ENCODE measurements at places on chromosomes 5 and 9.

GRCh38 chr5:168320805-168321204 lies 29.4 kb downstream of the WWC1 start:
- DNase-seq = no peak

DNA sequence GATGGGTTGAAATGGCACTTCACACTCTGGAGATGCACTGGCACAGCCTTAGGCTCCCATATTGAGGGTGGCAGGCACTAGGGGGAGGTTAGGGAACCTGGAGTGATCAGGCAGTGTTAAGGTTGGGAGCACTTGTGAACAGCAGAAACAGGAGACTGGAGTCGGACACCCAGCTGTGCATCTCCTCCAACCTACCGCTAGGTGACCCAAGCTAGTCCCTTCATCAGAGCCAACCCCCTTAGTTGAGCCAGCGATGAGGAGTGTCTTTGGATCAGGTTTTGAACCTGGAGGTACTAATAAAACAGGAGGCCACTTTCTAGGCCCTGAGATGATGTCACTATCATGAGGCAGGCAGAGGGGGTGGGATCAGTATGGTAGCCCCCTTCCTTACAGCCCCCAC lies 1.7 kb downstream of the ACTL7B start:
- no peak for DNase-seq

DNA sequence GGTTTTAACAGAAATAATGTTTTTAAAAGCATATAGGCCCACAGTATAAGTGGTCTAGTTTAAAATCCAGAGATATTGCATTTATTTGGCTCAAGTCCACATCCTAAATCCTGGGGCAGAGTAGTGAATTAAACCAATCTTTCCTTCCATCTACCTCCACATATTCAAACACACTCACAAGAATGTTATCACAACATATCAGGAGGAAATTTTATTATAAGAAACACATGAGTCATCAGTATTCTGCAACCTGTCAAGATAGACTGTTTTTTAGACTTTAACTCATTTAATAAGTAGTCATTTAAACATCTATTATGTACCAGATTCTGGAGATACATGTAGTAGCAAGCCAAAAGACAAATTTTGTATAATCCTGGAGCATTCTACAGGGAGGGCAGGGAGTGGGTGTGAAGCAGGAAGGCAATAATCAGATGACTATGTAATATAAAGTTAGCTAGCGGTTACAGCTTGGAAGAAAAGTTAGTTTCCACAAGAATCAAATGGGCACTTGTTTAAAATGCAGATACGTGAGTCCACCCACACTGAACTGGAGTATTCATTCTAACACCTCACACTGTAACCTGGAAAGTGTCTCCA lies 187.3 kb upstream of the PIK3R1 start:
- DNase-seq = no peak

DNA sequence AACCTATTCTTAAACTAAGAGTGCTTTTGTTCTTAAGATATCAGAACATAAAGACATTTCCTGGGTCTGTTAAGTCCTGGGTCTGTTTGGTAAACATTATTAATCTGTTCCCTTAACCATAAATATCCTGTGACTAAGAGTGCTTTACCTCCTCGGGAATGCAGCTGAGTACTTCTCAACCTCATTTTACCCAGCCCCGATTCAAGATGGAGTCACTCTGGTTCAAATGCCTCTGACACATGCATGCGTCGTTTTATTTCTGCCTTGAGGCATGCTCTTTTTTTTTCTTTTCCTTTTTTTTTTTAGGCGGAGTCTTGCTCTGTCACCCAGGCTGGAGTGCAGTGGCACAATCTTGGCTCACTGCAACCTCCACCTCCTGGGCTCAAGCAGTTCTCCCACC lies 39.8 kb upstream of the FBXL17 start:
- no peak for DNase-seq

- DNase-seq = no peak
Measured at GRCh38 chr5:93930098-93930497, 188.7 kb upstream of the POU5F2 start.

- no peak for DNase-seq
Measured at GRCh38 chr5:878125-878524, 14.5 kb downstream of the BRD9 start.

- DNase-seq = no peak
Measured at GRCh38 chr5:55541056-55541635, 6.4 kb upstream of the PLPP1 start.

DNA sequence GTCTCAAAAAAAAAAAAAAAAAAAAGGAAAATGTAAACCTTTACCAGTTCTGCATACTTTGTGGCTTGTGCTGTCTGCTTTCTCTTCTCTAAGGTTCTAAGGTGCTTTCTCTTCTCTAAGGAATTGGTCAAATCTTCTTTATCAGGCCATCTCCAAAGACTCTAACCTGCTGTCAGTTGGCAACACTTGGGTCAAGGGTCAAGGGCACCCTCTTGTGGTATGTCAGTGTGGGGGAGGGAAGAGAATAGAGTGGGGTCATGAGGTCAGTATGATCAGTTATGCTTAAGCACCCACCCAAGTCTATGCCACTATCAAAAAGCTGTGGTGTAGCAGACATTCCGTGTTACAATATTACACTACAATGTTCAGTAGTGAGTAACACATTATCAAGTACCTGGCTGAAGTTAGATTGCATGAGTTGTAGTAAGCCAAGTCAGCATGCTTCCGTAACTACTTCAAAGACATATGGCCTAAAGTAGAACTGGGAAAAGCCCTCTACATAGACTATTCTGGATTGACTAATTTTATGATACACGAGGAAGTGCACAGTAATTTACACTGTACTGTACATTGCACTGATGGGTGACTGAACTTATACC lies 25.0 kb upstream of the CCL28 start:
- no peak for DNase-seq

DNA sequence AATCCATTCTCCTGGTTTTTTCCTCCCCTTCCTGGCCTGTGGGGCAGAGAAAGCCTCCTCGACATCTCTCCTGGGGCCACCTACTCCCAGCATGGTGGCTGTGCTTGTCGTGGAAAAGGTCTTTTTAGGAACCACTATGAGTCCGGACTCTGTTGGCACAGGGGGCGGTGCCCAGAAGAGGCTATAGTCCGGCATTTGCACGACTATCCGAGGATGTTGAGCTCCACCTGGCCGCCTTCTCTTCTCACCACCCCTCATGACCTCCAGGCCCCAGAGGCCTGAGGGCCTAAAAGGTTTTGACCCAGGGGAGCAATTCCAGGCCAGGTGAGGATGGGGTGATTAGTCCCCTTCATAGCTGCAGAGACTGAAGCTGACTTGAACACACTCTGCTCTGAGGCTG lies 14.1 kb downstream of the CSF2 start:
- DNase-seq = no peak

DNA sequence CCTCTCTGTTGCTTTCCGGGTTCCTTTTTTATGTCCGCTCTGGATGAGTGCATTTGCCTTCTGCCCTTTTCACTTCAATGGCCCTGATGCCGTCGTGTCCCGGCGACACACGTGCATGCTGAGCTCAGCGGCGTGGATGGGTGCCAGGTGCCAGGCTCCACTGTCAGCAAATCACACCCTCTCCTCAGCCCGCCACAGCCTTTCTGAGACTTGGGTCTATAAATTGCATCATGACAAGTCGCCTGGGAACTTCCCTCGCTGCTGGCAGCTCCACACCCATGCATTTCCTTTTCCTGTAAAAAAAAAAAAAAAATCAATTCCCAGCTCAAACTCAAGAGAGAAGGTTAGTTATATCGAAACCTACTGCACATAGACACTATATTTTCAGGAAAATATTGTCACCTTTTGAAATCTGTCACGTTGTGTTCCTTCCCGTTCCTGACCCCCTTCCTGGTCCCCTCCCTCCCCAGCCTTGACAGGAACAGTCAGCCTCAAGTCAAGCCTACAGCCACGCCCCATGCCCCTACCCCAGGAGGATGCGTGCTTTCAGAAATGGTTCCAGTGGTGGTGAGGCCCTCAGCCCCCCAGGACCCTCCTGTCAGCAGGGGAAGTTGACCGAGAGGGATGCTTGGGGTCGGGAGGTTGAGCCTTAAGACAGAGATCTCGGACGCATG lies 110.3 kb upstream of the PTCH1 start:
- DNase-seq = no peak

- DNase-seq = no peak
Measured at GRCh38 chr5:172856336-172856735, 22.3 kb downstream of the ERGIC1 start.

DNA sequence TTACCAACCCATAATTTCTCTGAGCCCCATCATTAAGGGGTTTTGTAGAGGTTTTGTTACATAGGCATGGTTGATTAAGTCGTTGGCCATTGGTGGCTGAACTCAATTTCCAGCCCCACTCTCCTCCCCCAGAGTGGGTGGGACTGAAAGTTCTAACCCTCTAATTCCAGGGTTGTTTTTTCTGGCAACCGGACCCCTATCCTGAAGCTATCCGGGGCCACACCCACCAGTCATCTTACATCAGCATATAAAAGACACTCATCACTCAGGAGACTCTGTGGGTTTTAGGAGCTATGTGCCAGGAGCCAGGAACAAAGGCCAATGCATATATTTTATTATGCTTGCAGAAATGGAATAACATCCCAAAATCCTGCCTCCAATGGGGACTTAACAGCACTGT lies 186.0 kb downstream of the NXNL2 start:
- DNase-seq = no peak

- DNase-seq = no peak
Measured at GRCh38 chr5:122228728-122229392, 83.2 kb upstream of the SNCAIP start.

- no peak for DNase-seq
Measured at GRCh38 chr5:178372142-178372571, 139.6 kb upstream of the PHYKPL start.

DNA sequence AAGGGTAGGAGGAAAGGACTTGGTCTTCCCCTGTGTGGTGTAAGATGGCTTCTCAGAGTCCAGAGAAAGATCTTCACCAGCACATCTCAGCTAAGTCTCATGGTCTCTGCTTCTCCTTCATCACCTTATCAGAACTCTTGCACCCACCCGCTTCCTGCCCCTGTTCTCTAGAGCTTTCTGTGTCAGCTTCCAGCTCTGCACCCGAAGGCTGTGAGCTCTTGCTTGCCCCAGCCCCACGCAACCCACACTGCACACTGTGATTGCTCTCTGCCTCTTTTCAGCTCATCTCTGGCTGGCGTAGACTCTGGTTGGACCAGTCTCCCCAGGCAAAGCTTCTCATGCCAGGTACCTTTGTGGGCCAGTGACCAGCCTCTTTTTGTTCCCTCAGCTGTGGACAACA lies 93.2 kb upstream of the RAPGEF1 start:
- no peak for DNase-seq

Measured in stimulated activated CD8-positive, alpha-beta memory T cell treated with anti-CD3 and anti-CD28 coated beads, Interleukin-15, amount 100 ng/mL, for 1 hour (primary cell).